Dermis lymphatic vessel endothelial cell (primary cell): ENCODE measurements at places on chromosomes 12 and 14. TPM values are rescaled to one million over a fixed set of nuclear protein-coding genes. Genes with fewer than 3 reads are reported as not detected.

PTCSC3 gene
- not detected in 2 replicates for total RNA-seq

JPH4 gene
- total RNA-seq, result under 0.01 TPM in 1 of 2 replicates, not detected in the other

KRT75 gene
- not detected in 2 replicates for total RNA-seq

PLEKHD1 gene
- under 0.01 TPM in 2 replicates for total RNA-seq

ETNK1 gene
- 47.5 and 73.4 TPM in 2 replicates for total RNA-seq

OR6C2 gene
- total RNA-seq, result not detected in 2 replicates

HOMEZ gene
- 3.3 and 3.9 TPM in 2 replicates for total RNA-seq

DPF3 gene
- 0.54 and 1.2 TPM in 2 replicates for total RNA-seq
